ENCODE measurements at places on chromosomes 13 and 19.

DNA sequence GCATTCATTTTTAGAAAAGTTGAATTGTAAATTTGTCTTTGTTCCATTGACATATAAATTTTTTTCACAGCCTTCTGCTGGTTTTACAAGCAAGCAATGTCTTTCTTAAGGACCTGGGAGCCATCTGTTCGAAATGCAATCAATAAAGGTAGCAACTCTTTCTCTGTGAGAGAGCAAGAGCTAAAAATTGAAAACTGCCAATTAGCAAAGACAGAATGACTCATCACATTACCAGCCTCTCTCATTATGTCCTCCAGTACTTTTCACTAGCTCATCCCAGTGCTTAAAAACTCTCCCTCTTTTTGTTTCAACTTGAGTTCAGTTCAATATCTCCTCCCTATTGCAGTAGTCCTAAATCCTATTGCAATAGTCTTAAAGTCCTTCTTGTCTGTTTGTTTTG lies 760.7 kb upstream of the SLITRK6 start:
- no peak for DNase-seq

- no peak for DNase-seq
Measured at GRCh38 chr19:14030997-14031718, 404 bp upstream of the IL27RA start.

DNA sequence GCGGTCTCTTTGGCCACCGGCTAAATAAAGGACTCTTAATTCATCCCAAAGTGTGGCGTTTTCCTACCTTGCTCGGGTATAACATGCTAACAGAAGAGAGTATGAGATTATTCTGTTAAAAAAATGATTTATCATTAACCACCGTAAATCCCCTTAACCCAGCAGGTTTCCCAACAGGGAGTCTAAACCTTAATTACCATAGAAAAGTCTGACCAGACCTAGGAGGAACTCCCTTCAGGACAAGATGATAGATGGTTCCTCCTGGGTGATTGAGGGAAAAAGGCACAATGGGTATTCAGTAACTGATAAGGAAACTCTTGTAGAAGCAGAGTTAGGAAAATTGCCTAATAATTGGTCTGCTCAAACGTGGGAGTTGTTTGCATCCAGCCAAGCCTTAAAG lies 193.7 kb downstream of the ZNF737 start:
- no peak for DNase-seq

DNA sequence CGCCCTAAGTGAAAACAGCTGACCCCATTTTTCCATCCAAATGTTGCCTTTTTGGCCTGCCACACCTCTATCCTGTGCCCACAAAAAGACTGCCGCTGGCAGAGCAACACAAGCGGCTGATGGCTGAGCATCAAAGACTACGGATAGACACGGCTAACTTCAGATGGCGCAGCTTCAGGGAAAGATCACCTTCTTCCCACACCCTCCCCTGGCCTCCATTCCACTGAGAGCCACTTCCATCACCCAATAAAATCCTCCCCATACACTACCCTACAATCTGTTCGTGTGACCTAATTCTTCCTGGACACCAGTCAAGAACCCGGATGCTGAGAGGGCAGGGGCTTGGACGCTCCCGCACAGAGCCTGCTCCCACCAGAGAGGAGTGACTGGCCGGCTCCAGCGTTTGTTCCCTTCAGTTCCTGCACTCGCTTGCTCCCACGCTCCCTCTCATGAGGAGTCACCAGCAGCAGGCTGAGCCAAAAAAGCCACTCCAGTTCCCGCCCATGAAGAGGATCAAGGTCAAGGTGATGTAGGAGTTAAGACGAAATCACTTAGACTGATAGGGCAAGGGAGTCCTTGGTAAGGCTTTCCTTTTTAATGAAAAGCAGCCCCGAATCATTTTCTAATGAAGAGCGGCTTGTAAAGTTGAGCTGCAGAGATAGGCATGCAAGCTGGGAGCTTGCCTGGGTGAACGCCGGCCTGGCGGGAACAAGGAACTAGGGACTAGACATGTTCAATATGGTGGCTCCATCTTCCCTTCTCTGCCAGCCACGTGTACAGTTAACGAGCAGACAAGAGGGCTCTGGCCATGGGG lies 35.7 kb downstream of the TSKS start:
- DNase-seq: peak; percentile 52

DNA sequence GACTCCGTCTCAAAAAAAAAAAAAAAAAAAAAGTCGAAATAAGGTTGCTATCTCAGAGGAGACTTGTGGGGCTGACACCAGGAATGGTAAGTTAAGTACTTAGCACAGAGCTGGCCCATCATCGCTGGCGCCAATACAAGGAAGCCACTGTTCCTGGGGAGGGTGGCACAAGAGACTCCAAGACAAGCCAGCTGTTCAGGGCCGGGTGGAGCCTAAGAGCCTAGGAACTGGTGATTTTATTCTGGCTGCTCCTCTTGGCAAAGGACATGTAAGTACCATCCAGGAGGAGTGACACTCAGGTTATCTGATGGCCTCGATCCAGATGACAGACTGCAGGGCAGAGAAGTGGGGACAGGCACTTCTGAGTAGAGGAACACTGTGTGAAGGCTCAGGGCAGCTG lies 3.8 kb downstream of the ELOF1 start:
- DNase-seq: no peak

GRCh38 chr13:98706446-98707110 lies 45.9 kb downstream of the SLC15A1 start:
- DNase-seq: no peak

DNA sequence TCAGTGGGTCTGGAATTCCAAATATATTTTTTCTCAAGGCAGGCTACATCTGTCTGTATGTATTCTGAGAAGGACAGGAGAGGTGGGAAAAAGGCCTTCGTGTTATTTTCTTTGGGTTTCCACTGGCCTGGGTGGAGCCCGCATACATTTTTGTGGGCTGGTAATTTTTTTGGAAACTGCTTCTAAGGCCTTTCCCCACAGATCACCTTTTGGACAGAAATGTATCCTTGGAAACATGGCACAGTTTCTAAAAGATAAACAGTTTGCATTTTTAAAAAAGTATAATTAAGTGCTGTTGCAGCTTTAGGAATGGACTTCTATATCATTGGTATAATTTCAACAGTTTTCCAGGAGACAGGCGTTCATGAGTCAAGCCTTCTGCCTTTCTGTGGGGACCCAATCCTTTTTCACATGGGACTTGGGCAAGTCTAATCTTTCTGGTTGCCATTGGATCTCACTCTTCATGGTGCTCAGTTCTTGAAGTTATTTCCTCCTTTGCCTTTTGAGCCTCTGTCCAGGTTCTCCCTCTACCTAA lies 8.9 kb downstream of the RFX2 start:
- no peak for DNase-seq

DNA sequence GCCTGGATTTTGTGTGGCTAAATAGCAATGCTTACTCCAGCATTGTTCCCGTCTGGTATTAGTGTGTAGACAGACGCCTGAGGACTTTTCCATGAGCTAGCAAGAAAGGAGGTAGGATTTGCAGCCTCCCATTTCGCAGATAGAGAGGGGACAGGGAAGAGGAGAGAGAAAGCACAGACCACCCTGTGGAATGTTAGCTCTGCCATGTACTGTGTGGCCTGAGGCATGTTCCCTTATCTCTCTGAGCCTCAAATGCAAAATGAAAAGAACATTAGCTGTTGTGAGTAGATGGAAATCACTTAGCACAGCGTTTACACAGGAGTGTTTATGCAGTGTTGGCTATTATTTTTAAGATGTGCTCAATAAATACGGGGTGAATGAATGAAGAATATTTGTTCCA lies 45.5 kb downstream of the OLFM4 start:
- DNase-seq: no peak

- DNase-seq: no peak
Measured at GRCh38 chr13:99577934-99578917, 77.0 kb downstream of the TM9SF2 start.

- DNase-seq: peak; percentile 55
Measured at GRCh38 chr13:100269837-100270236, 180.9 kb downstream of the PCCA start.

Data from ureter (tissue), 1 donor.